ENCODE measurements at places on chromosomes 4 and X.

GRCh38 chrX:45842926-45843315 lies 642.2 kb upstream of the DIPK2B start:
- DNase-seq = no peak

- no peak for DNase-seq
These were observed 107.0 kb downstream of the IQCM start for GRCh38 chr4:149708513-149709130.

- DNase-seq = no peak
These were observed 792 bp downstream of the PPID start for GRCh38 chr4:158722291-158722916.

DNA sequence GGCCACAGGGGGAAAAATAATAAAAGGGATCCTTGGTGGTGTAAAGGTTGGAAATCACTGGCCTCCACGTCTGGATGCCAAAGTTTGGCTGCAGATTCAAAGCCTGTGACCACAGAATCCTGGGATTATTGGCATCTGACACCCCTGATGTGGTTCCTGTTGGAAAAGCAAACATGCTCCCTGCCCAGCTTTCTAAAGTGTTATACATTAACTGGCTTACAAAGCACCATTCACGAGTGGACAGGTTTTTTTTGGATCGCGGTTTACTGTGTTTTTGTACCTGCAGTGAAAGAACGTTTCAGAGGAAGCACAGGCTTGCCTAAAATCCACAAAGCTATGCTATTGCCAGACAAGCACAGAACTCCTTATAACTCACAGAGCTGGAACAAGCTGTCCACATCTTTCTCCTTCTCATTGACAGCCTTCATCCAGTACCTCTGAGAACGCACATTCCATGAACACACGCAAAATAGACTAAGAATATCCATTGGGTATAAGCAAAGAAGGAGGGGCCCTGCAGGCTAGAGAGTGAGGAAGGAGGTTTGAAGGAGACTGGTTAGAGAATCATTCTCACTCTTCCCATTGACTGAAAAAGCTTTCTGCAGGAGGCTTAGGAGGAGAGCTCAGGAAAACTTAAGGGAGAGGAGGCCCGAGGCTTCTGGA lies 14.5 kb upstream of the CAPN6 start:
- no peak for DNase-seq

DNA sequence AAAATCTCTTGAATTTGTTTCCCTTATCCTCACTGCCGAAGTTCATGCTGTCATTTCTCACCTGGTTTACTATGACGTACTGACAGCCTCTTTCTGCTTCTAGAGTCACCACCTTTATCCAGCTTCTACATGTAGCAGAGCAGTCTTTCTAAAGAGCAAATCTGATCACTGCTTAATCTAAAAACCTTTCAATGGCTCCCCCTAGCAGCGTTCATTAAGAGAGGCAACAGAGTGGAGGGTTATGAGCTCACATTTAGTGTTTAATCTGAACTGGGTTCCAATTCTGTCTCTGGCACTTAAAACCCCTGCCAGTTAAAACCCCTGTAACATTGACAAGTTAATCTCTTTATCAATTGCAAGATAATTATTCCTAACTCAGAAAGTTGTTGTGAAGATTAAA lies 4.4 kb downstream of the RBPJ start:
- DNase-seq = no peak

- no peak for DNase-seq
These were observed 120.8 kb upstream of the MAGEA10 start for GRCh38 chrX:152259150-152259549.

DNA sequence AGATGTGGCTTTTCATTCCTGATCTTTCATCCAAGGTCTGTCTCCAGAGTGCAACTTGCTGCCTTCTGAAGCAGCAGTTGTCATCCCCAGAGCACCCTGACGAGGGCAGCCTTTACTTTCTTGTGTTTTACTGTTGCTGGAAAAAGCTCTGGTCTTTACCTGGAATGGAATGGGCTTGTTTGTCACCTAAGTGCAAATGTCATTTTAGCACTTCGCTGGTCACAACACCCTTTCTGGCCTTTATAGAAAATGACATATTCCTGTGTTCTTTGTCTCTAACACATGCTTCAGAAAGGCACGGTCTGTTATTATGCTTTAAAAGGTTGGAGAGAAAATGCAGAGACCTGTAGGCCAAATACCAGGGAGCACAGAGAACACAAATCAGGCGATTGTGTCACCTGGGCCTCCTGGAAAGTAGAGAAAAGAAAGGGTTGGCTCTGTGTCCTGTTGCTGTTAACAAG lies 332.7 kb upstream of the IGFBP7 start:
- DNase-seq = no peak

DNA sequence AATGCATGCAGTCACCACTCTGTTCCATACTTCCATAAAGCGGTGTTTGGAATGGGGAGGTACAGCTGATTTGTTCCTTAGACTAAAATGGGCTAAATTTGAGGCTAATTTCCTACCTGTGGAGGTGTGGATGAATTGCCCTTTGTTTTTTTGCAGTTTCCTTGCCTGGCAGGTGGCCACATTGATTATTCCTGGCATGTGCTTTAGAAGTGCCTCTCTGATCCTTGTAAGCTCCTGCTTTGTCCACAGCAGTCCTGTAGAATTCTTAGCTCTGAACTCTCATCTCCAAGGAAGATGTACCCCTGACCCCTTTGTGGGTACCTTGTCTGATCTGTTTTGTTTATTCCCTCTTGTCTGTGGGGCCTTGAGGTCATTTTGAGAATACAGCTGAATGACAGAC lies 136.8 kb downstream of the ADGRL3 start:
- no peak for DNase-seq

DNA sequence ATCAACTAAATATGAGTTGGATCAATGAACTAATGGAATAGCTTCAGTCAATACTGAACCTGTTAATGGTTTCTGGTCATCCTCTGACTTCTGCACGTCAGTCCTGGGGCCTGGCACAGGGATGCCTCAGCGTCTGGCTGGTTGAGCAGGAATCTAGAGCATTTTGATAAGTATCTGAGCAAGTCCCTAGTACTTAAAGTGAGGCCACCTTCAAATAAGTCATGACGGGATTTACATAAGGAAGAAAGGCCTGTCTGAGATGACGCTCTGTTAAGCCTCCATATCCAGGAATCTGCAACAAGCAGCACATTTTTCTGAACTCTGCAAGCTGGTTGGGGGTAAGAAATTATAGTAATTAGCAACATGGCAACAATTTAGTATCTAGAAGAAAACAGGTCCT lies 83.2 kb upstream of the TBC1D9 start:
- DNase-seq = no peak

GRCh38 chrX:10749113-10749512 lies 128.7 kb upstream of the MID1 start:
- DNase-seq = no peak

All from thoracic aorta (tissue), 2 donors.